Activated naive CD4-positive, alpha-beta T cell treated with anti-CD3 and anti-CD28 coated beads, Interleukin-2, amount 50 U/mL, for 72 hours (primary cell): ENCODE measurements at places on chromosomes 12 and 14. TPM values are rescaled to one million over a fixed set of nuclear protein-coding genes. Genes with fewer than 3 reads are reported as not detected.

Gene NPAS3
- not detected for total RNA-seq

Gene KRT4
- total RNA-seq: not detected

Gene SLC35F4
- total RNA-seq: not detected

Gene TGFB3
- 2.8 TPM for total RNA-seq

Gene SLC6A12
- not detected for total RNA-seq

Gene EML1
- not detected for total RNA-seq

Gene CLEC6A
- total RNA-seq: not detected

Gene OASL
- 2.6 TPM for total RNA-seq

Gene SLC6A13
- not detected for total RNA-seq

Gene RDH12
- total RNA-seq: not detected

Gene TCL1B
- not detected for total RNA-seq

Gene TAS2R31
- 4.3 TPM for total RNA-seq

Gene FZD10
- total RNA-seq: not detected

Gene KRT74
- not detected for total RNA-seq

Gene CHGA
- total RNA-seq: not detected

Gene TMEM121
- total RNA-seq: 2.2 TPM

DNA sequence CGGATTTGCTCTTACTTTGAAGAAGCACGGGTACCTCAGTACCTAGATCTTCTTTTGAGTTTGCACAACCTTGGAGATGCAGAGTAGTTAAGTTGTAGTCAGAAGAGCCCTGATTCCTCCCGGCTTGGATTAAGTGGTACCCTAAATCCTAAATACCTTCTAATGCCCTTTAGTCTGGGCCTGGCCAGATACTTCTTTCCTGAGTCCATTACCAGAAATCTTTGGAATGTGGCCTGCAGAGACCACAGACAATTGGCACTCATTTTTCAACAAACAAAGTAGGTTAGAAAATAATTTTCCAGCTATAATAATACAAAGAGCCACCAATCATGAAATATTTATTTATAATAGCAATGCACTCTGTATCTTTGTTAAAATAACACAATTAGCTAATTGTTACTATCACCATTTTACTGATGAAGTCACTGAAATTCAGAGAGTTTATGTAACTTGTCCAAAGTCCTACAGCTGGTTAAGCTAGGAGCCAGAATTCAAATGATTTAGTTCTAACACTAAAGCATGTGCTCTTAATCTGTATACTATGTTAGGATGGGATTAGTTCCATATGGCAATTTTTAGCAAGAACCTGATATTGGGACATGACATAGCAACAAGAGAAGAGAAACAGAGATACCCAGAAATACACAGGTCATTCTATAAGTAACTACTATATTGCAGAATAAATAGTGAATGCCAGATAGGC, 132.1 kb upstream of the PDZRN4 start:
- DNase-seq: no peak

GRCh38 chr12:224330-224729, 10.4 kb upstream of the SLC6A12 start:
- DNase-seq: no peak

DNA sequence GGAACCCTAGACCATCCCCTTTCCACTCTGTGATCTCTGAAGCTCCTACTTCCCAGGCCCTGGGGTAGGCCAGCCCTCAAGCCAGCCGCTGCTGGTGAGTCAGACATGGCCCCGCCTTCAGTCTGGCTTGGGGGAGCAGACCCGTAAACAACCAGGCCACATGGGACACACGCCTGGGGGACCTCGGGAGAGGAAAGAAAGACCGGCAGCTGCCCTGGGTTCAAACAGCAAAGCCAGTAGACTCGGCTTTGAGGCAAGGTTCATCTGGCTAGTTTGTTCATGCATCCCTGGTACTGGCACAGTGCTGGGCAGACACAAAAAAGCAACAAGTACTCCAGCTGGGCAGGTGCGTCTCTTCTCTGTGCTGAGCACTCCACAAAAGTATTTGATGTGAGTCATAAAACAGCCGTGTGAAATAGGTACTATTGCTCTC, 101.9 kb downstream of the SETD3 start:
- no peak for DNase-seq

GRCh38 chr14:58547649-58548048, 90.1 kb upstream of the DACT1 start:
- DNase-seq: no peak

GRCh38 chr14:96129128-96129736, 75.4 kb upstream of the BDKRB2 start:
- DNase-seq: no peak

GRCh38 chr12:97404543-97404942, 58.1 kb upstream of the RMST start:
- DNase-seq: peak; percentile 3

- no peak for DNase-seq
These were observed 1.1 kb downstream of the KMT5A start for GRCh38 chr12:123384994-123385376.

DNA sequence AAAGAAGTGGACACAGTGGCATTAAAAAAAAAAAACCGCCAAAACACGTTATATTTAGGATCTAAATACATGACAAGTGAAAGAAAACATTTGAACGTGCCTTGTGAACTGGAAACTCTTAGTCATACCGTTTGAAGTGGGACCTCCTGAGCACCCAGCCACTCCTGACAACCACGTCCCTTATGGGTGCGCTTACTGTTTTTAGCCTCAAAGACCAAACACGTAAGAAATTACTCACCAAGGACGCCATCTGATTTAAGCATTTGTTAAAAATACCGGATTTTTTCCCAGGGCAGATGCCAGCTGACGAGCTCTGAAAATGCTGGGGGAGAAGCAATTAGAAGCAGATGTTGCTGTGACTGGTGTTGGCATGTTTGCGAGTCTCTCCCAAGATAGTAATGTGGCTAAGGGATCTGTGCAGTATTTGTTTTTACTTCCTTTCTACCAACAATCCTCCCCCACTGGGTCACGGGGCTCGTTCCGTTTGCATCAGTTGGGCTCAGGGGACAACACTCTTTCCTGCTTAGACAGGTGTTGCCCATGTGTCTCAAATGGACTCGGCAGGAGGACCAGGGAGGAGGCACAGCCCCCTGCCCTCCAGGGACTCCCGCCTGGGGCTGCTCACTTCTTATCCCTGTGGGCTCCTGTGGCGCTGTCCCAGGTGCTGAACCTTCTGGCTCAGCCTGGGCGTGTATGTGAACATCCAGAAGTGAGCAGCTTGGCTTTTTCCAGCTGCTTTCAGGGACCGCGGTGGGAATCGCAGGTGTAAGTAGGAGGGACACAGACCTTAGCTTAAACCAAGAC, 101.0 kb downstream of the BEGAIN start:
- peak; percentile 73 for DNase-seq

DNA sequence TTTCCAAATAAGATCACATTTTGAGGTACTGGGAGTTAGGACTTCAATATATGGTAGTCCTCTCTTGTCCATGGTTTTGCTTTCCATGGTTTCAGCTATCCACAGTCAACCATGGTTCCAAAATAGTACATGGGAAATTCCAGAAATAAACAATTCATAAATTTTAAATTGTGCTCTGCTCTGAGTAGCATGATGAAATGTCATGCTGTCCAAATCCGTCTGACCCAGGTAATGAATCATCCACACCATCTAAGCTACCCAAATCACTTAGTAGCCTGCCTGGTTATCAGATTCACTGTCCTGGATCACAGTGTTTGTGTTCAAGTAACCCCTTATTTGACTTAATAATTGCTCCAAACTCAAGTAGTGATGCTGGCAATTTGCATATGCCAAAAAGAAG, 197.9 kb downstream of the TMTC3 start:
- no peak for DNase-seq

GRCh38 chr12:1822699-1823098, 2.3 kb downstream of the LRTM2 start:
- no peak for DNase-seq

GRCh38 chr12:55820679-55821078, 2.8 kb downstream of the ORMDL2 start:
- DNase-seq: no peak

- DNase-seq: no peak
These were observed 193.0 kb downstream of the SYT1 start for GRCh38 chr12:79057540-79057939.

DNA sequence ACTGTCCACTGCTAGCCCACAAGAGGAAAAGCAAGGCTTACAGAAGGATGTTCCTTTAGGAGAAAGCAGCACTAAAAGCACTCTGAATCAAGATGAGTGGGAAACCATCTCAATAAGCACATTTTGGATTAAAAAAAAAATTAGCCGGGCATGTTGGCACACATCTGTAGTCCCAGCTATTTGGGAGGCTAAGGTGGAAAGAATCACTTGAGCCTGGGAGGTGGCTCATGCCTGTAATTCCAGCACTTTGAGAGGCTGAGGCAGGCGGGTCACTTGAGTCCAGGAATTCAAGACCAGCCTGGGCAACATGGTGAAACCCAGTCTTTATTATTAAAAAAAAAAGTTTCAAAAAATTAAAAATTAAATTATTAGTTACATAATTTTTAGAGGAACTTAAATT, 17.0 kb upstream of the ARL1 start:
- no peak for DNase-seq

DNA sequence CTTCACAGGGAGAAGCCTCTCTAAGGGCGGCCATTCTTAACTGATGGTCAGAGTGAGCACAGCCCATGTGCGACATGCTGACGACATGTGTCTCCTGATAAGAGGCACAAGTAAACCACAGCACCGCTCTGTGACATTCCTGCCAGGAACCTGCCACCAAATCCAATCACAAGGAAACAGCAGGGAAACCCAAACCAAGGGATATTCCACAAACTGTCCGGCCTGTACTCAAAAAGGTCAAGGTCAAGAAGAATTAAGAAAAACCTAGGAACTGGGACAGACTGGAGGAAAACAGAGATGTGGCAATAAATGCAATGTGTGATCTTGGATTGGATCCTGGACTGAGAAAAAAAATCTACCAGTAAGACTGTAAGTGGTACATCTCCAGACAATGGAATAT, 91.9 kb downstream of the SYNE3 start:
- DNase-seq: no peak

- peak; percentile 93 for DNase-seq
These were observed 986.3 kb upstream of the TMEM132C start for GRCh38 chr12:127280393-127281275.

GRCh38 chr12:111367661-111368221, 1.2 kb downstream of the PHETA1 start:
- no peak for DNase-seq

DNA sequence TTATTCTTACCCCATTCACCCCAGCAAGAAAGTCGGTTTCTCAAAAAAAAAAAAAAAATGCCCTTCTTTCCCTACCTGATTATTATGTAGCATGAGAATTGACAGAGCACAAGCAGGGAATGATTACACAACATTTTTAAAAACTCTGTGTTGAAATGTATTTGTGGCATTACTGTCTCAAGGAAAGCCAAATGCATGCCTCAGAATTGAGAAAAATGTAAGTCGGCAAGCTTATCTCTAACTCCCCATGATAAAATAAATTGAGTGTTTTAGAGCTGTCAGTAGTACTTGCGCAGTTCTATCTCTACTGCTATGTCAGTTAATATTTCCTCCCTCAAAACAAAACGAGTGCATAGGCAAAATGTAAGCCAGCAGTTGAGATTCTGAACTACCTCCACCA, 25.7 kb downstream of the ANO4 start:
- DNase-seq: no peak

DNA sequence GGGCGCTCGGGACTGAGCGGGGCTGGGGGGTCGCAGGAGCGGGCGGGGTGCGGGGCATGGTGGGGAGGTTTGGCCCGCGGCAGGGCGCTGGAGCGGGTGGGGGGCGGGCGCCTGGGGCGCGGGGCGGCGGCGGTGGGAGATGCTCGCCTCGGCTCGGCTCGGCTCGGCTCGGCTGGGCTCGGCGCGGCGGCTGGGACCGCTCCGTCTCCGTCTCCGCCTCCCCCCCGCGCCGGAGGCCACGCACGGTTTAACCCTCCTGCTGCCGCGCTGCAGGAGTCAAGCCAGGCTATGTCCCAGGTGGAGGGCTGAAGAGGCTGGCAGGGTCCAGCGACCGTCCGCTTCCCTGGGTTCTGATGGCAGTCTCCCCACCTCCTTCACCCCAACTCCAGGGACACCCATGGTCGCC, at the start of gene PIANP:
Gene PIANP, minus strand, starts transcription at position 170 of the 406 bp plus-strand sequence. CDS start 2,754 bp downstream, outside the sequence.
- DNase-seq: peak; percentile 66

- no peak for DNase-seq
These were observed 114.0 kb downstream of the KLHL28 start for GRCh38 chr14:44847526-44848309.

DNA sequence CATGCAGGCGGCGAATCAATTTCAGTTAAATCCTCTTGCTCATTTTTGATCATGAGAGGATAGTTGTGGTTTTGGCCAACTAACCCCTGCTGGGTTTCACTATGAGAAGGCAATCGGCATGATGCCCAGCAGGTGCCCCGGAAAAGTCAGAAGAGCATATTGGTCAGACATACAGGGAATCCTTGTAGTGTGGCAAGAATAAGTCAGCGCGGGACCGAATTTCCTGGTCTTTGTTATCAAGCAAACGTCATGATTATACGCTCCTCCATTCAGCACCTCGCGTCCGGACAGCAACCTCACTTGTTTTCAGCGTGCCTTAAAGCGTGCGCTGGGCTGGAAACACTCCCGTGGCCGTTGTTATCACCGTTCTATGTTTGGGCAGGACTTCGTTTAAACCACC, 1.8 kb downstream of the TBC1D30 start:
- no peak for DNase-seq

- DNase-seq: no peak
These were observed 12.8 kb upstream of the YARS2 start for GRCh38 chr12:32768518-32768917.

- no peak for DNase-seq
These were observed 301.5 kb upstream of the ATP2B1 start for GRCh38 chr12:90010089-90010488.

DNA sequence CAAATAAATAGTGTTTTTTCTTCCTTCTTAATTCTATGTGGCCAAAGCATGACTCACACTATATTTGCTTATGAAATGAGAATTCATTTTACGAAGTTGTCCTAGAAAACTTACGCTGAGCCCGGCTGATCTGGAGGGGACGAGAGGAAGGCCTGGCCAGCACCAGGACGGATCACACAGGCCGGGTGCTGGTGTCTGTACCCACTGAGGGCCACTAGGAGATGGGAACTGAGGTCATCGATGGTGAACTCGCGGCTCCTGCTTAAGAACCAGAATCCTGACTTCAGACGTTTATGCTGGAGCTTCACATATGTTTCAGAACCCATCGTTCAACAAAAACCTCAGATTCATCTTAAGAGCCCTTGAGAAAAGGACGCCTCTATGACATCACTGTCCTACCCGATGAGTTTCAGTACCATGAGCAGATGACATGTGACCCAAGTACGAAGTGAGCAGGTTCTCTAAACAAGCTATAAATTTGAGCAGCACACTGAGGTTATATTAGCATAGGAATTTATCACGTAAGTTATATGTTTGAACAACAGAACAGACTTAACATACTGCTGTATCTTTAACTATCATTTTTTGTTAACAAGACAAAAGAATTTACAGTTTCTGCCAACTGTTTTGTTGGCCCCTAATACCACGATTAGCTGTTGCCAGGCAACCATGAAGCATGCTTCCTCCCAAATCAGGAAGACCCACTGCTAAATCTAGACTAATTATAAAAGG, 111.9 kb downstream of the FOXN3 start:
- no peak for DNase-seq

GRCh38 chr12:121318121-121318520, 21.6 kb upstream of the CAMKK2 start:
- no peak for DNase-seq

GRCh38 chr12:118089782-118090181, 14.0 kb downstream of the VSIG10 start:
- DNase-seq: no peak
